ENCODE measurements at places on chromosomes 4 and X.

GRCh38 chr4:175290401-175290800 lies 372.2 kb downstream of the ADAM29 start:
- H3K27me3 ChIP-seq: no peaks in the 10 kb centered on the region
- no peak for DNase-seq
- H3K36me3 ChIP-seq: no peaks in the 10 kb centered on the region
- no peaks in the 10 kb centered on the region for H3K4me1 ChIP-seq
- H3K27ac ChIP-seq: no peak overlapping the region

GRCh38 chr4:77028246-77028645 lies 47.5 kb downstream of the CCNI start:
- DNase-seq: no peak
- H3K4me3 ChIP-seq: no peak overlapping the region
- H3K4me1 ChIP-seq: peaks cover 26% of the 10 kb centered on the region
- peaks cover 15% of the 10 kb centered on the region for H3K36me3 ChIP-seq
- H3K27ac ChIP-seq: peak overlapping the region; percentile 6

DNA sequence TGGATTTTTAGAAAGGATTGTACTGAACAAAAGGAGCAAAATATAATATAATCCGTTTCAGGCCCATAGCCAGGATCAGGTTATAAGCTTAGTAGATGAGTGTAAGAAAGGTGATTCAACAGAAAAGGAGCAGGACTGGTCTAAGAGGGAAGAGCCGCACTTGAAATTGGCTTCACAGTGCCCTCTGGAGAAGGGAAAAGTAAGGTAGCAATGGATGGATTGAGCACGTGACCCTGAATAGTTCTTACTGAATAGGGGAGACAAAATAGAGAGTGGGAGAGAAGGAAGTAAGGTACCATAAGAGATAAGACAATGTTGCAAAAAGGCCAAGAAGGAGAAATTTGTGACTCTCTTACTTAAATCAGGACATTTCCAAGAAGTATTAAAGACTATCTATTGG lies 15.6 kb downstream of the CXorf66 start:
- H3K4me3 ChIP-seq: no peak overlapping the region
- H3K4me1 ChIP-seq: no peaks in the 10 kb centered on the region
- DNase-seq: no peak

DNA sequence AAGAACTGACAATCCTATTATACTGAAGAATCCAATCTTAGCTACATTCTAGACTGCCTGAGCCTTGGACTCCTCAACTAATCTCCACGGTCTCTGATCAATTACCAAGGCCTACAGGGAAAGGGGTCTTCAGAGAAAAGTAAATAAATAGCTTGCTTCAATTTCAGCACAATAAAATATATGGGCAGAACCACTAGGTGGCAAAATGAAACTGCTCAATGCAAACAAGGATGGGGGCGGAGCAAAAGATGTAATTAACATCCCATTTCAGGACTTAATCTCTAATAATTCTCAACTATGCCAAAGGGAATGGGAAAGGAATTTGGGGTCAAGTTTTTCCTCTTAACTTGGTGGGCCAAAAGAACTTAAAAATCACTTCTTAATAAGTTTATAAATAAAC lies 78.4 kb upstream of the MAP3K15 start:
- peaks cover 16% of the 10 kb centered on the region for H3K4me1 ChIP-seq
- H3K36me3 ChIP-seq: no peaks in the 10 kb centered on the region
- DNase-seq: peak; percentile 4

DNA sequence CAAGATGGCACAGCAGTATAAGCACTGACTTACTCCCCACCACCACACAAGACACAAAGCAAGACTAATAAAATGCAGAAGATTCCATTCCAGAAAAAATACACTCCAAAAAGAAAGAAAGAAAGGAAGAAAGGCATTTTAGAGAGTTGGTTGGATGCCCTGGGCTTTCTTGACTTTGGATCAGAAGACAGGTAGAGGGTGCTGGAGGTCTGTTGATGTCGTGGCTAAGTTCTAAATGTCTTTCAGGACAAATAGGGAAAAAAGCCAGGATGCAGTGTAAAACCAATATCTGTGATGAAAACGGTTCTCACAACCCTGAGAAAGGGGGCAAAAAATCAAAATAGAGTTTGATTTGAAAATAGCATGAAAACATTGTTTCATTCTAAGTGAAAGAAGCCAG lies 555.2 kb upstream of the PRKX start:
- H3K4me3 ChIP-seq: no peak overlapping the region
- H3K4me1 ChIP-seq: no peaks in the 10 kb centered on the region

GRCh38 chrX:11960031-11960430 lies 178.2 kb upstream of the FRMPD4 start:
- H3K27ac ChIP-seq: no peak overlapping the region
- no peaks in the 10 kb centered on the region for H3K36me3 ChIP-seq
- DNase-seq: no peak
- H3K4me3 ChIP-seq: no peak overlapping the region
